ENCODE measurements at places on chromosomes 16 and 17.

DNA sequence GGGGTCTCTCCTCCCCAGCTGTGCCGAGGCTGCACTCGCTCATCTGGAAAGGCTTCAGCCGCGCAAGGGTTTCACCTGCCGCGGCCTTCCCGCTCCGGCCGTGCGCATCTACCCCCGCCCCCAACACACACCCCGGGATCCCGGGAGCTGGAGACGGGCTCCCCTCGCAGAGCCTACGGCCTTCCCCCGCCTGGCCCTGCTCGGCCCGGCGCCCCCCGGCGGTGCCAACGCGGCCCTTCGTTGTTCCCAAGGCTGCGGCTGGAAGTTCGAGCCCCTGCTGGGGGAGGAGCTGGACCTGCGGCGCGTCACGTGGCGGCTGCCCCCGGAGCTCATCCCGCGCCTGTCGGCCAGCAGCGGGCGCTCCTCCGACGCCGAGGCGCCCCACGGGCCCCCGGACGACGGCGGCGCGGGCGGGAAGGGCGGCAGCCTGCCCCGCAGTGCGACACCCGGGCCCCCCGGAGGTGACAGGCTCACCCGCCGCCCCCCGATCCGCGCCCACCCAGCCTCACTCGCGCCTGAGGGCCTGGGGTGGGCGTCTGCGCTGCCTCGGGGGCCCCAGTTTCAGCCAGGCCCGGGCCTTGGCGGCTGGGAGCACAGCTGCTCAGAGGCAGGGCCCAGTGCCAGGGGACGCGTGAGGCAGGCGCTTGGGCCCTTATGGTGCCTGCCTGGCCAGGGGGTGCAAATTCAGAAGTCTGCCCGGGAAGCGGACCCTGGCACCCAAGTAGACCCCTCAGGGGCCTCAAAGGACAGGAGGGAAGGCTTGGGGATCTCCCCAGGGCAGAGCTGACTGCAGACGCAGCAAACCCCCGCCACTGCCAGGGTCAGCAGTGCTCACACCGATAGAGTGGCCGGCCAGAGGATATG lies 11.2 kb downstream of the GALK1 start:
- DNase-seq, result peak; percentile 87

- no peak for DNase-seq
Measured at GRCh38 chr16:22027633-22028032, 19.7 kb downstream of the MOSMO start.

- no peak for DNase-seq
Measured at GRCh38 chr17:7852262-7852670, 2.6 kb upstream of the TMEM88 start.

GRCh38 chr16:4026854-4027253 lies 89.4 kb downstream of the ADCY9 start:
- DNase-seq, result no peak

GRCh38 chr16:29644973-29645693 lies 17.9 kb upstream of the SPN start:
- no peak for DNase-seq

GRCh38 chr16:11143372-11144035 lies 112.5 kb downstream of the SOCS1 start:
- no peak for DNase-seq

DNA sequence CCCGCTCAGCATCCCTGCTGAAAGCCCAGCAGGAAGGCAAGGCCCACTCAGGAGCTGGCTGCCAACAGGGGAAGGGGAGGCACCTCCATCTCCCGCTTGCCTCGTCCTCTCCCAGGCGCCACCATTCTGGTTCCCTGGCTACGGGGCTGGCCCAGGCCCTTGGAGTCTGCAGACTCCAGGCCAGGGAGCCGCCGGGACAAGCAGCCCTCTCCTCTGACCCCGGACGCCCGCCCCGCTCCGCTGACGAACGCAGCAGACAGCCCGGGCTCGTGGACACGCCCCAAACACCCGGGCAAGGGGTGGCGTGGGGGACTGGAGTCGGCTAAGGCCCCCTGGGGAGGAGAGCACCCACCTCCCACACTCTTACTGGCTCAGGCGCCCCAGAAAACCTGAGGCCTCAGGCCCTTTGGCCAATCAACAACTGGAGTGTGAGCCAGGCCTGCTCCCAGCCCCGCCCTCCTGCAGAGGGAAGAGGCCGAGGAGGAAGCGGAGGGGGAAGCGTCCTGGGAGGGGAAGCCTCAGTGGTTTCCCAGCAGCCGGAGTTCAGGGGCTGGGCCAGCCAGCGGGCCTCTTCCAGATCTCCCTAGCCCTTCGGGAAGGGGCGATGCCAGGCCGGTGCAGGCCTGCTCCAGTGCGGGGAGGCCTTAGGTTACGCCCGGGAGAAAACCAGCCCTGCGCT lies 4.2 kb downstream of the MNT start:
- DNase-seq, result peak; percentile 90

GRCh38 chr16:49399594-49400364 lies 26.2 kb downstream of the C16orf78 start:
- no peak for DNase-seq

- DNase-seq, result no peak
Measured at GRCh38 chr16:49049191-49049590, 232.4 kb downstream of the CBLN1 start.

Measured in left forelimb (tissue), 1 donor.